Heart left ventricle (tissue), 16 donors: ENCODE measurements at places on chromosomes 4 and X. TPM values are rescaled to one million over a fixed set of nuclear protein-coding genes. Genes with fewer than 3 reads are reported as not detected.

- DNase-seq, result no peak
- no peaks in the 10 kb centered on the region for H3K4me1 ChIP-seq
- H3K27ac ChIP-seq, result no peak overlapping the region
- H3K4me3 ChIP-seq, result no peak overlapping the region
- no peaks in the 10 kb centered on the region for H3K27me3 ChIP-seq
- H3K36me3 ChIP-seq, result no peaks in the 10 kb centered on the region
Measured at GRCh38 chr4:151067316-151067970, 32.0 kb upstream of the RPS3A start.

DNA sequence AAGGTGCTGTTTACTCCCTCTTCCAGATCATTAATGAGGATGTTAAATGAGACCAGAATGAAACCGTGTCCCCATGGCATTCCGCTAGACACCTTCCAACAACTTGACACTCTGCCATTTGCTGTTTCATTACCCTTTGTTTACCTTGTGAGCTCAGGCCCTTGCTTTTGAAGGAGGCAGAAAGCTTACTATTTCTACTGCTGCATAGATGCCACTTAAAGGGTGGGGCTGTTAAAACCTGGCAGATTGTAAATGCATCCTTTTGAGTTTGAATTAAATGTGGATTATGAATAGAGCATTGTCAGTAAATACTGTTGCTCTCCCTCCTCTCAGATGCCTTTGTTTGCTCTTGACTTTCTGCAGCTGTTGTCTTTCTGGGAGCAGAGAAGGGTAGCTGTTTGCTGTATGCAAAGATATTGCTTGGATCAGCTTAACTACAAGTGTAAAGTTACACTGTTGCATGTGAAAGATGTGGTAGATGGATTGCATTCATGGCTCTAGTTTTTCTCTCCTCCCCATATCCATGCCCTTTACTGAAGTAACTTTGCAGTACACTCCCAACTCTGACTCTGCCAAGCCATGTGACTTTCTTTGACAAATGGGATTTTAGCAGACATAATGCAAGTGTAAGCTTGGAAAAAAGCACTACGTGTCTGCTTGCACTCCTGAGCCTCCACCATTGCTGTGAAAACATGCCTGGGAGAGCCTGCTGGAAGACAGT is 75.0 kb upstream of the DHX15 start:
- H3K27ac ChIP-seq, result no peak overlapping the region
- peaks cover 5% of the 10 kb centered on the region for H3K4me1 ChIP-seq
- no peaks in the 10 kb centered on the region for H3K27me3 ChIP-seq
- H3K4me3 ChIP-seq, result no peak overlapping the region
- DNase-seq, result no peak

DNA sequence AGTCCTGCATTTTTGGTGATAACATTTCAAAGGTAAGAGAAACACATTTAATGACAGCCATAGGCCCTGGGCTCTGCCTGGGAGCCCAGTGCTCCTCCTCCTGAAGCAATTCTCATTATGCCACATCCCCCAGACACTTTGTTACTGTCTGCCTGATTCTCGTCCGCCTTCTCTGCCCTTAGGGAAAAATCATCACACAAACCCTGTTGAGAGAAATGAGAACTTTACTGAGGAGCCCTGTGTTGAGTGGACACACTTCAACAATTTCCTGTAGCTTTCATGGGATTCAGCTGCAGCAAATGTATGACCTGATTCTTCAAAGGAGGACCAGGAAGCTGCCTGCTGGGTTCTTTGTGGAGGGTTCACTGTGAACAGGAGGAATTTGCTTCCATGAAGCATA is 566.5 kb upstream of the FRG1 start:
- H3K4me3 ChIP-seq, result no peak overlapping the region
- H3K27ac ChIP-seq, result no peak overlapping the region
- no peaks in the 10 kb centered on the region for H3K4me1 ChIP-seq
- H3K27me3 ChIP-seq, result no peaks in the 10 kb centered on the region

- H3K4me1 ChIP-seq, result no peaks in the 10 kb centered on the region
- no peaks in the 10 kb centered on the region for H3K36me3 ChIP-seq
- H3K27ac ChIP-seq, result no peak overlapping the region
- H3K4me3 ChIP-seq, result peak overlapping the region; percentile 31
Measured at GRCh38 chrX:39613482-39613995, 484.2 kb downstream of the BCOR start.

The MORC4 gene
- total RNA-seq, result 2.2 TPM

GRCh38 chr4:4170596-4171150 is 56.1 kb downstream of the OTOP1 start:
- DNase-seq, result no peak
- no peak overlapping the region for H3K27ac ChIP-seq
- no peaks in the 10 kb centered on the region for H3K27me3 ChIP-seq

DNA sequence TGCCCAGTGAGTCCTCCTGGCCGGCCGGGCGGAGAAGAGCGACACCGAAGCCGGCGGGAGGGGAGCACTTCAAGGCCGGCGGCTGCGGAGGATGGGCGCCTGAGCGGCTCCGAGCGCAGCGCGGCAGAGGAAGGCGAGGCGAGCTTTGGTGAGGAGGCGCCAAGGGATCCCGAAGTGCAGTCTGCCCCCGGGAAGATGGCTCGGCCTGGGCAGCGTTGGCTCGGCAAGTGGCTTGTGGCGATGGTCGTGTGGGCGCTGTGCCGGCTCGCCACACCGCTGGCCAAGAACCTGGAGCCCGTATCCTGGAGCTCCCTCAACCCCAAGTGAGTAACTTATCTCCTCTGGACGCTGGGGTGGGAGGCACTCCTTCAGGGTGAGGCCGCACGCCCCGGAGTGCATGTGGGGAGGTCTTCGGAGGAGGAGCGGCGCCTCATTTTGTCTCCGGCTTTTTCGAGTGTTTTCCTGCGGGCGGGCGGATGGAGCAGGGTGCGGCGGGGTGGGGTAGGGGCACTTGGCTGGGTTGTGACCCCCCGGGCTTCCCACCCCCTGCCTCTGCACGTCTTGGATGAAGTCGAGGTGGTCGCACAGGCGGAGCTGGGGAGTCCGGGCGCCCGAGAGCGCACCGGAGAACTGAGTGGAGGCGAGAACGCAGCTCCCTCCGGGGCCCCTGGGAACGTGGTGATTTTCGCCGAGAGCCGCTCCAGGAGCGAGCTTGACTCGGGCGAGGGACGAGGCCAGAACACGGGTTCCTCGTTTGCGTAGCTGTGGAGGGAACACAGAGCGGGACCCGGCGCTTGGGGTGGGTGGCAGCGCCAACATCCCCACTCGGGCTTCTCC is 979 bp downstream of the EFNB1 start:
- no peaks in the 10 kb centered on the region for H3K4me1 ChIP-seq
- H3K4me3 ChIP-seq, result peak overlapping the region; percentile 89
- H3K27me3 ChIP-seq, result no peaks in the 10 kb centered on the region
- no peak for DNase-seq
- H3K27ac ChIP-seq, result peak overlapping the region; percentile 83
- no peaks in the 10 kb centered on the region for H3K36me3 ChIP-seq

GRCh38 chr4:69930768-69931167 is at the start of gene CSN1S1:
Gene CSN1S1 (plus strand): TSS chr4:69931068. CDS start chr4:69932556, 1,488 bp downstream.
- H3K4me1 ChIP-seq, result no peaks in the 10 kb centered on the region
- H3K27me3 ChIP-seq, result no peaks in the 10 kb centered on the region
- H3K27ac ChIP-seq, result no peak within 1 kb of the TSS
- H3K36me3 ChIP-seq, result no peaks in the 10 kb centered on the region
- no peak for DNase-seq

DNA sequence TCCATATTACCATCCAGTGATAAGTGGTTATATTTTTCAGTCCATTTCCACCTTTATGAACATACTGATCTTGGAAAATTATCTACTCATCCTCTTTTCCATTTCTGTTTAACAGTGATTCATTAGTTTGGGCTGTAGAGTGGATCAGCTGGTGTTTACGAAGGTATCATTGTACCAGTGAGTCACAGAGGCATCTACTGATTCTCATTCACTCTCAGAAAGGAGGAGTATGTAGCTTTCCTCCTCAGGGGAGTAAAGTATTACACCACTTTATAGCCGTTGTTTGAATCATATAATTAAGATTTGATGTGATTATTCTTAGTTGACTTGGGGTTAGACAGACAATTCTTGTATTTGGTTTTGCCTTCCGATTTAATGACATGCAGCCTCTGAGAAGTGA is 74.7 kb downstream of the GALNT7 start:
- no peaks in the 10 kb centered on the region for H3K4me1 ChIP-seq
- H3K36me3 ChIP-seq, result no peaks in the 10 kb centered on the region
- no peak overlapping the region for H3K4me3 ChIP-seq
- no peak for DNase-seq
- no peak overlapping the region for H3K27ac ChIP-seq

The RBM46 gene
- total RNA-seq, result not detected

DNA sequence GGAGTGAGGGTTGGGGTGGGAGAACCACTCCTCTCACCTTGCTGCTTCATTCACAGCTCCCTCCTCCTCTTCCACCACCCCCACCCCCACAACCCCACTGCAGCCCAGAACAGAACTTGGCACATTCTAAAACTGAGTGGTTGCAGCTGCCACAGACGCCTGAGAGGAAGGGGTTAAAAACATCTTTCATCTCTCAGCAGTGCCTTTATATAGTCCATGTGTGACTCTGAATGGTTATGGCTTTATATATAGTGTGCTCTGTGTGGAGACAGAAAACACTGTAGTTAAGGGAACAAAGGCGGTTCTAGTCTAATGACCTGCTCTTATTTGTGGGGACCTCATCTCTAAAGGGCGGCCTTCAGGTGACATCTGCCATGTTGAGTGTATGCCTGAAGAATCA is 144.8 kb downstream of the BCOR start:
- no peaks in the 10 kb centered on the region for H3K36me3 ChIP-seq
- no peak for DNase-seq
- no peak overlapping the region for H3K4me3 ChIP-seq
- H3K27ac ChIP-seq, result no peak overlapping the region
- H3K27me3 ChIP-seq, result no peaks in the 10 kb centered on the region

The SPIN2A gene
- total RNA-seq, result 0.25 TPM

DNA sequence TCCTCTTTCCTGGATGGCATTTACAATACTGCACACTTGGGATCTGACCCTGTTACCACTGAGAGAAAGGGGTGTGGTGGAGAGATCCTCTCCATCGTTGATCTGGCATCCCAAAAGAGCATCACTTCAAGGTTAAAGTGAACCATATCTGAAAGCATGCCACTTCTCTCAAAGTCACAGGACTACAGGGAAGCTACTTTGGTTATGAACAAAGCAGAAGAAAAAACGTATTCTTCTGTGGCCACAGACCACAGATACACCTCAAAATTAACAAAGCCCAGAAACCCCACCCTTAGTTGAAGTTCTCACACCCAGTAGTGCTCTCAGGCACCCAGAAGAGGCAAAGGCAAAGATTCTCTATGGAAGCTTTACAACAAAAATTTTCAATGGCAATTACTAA is 108.3 kb downstream of the JADE1 start:
- no peak overlapping the region for H3K4me3 ChIP-seq
- H3K36me3 ChIP-seq, result no peaks in the 10 kb centered on the region
- no peaks in the 10 kb centered on the region for H3K4me1 ChIP-seq
- H3K27ac ChIP-seq, result no peak overlapping the region
- DNase-seq, result no peak
- H3K27me3 ChIP-seq, result no peaks in the 10 kb centered on the region

GRCh38 chr4:112142182-112142581 is 3.1 kb upstream of the FAM241A start:
- H3K27me3 ChIP-seq, result no peaks in the 10 kb centered on the region
- peaks cover 41% of the 10 kb centered on the region for H3K4me1 ChIP-seq
- H3K27ac ChIP-seq, result peak overlapping the region; percentile 76
- no peak for DNase-seq

DNA sequence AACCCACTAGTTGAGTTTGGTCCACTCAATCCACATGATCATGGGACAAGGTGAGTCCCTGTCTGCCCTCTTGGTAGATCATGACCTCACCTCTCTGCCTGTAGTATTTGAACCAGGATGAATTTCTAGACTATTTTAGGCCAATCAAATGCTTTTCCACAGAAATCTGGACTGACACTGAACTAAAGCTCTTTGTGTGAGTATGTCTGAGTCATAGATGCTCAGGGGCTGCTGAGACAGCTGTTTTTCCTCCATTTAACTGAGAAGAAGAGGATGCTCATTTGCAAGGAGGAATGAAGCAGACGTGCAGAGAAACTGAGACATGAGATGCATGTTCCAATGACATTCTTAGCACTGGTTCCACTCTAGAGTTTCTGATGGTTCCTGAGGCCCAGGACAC is 77.3 kb upstream of the TMEM47 start:
- no peak for DNase-seq
- H3K27ac ChIP-seq, result no peak overlapping the region
- no peak overlapping the region for H3K4me3 ChIP-seq
- H3K27me3 ChIP-seq, result no peaks in the 10 kb centered on the region

DNA sequence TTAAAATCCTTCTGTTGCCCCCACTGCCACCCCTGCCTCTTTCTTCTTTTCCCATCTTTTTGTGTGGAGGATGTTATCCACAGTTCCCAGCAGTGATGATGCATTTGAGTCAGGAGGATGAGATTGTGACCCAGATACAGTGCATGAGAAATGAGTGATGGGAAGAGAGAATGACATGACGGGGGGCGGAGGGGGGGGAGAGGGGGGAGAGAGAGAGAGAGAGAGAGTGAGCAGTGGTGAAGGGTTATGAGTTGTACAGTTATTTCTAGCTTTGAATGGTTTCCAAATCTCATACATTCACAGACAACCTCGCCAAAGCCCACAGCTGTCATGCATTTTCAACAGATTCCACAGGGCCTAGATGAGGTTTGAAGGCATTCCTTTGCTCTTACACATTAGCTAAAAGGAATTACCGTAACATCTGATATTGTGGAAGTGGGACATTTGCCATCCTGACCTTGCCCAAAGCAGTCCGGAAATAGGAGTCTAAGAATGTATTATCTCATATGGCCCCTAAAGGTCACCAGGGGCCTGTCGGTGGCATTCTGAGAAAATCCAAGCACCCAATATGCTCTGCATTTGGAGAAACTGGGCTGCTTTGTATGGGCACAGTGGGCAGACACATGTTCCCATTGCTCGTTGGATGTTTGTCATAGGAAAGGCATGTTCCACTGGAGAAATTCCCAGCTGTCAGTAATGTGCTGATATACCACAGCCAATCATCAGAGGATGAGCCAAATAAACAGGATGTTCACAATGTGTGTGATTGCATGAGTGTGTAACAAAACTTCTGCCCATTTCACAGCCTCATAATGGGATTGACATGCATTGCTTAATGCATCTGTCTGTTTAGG is 435.8 kb downstream of the SPRY1 start:
- H3K27ac ChIP-seq, result peak overlapping the region; percentile 89
- no peak overlapping the region for H3K4me3 ChIP-seq
- H3K27me3 ChIP-seq, result no peaks in the 10 kb centered on the region
- H3K36me3 ChIP-seq, result no peaks in the 10 kb centered on the region
- DNase-seq, result peak; percentile 75
- peaks cover 49% of the 10 kb centered on the region for H3K4me1 ChIP-seq
